ENCODE measurements at places on chromosomes 3 and 15.

DNA sequence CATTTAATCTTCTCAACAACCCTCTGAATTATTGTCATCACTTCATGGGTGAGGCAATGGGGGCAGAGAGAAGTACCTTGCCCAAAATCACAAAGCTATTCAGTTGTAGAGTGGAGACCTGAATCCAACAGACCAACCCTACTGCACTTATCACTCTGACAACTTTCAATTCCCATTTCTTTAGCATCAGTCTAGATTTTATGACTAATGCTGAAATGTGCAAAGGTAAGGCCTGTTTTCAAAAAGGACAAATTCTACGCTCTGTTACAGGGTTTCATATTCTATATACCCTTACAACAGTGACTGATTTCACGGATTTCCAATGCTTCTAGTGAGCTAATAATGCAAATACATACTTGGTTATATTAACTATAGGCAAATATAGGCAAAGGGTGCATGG is 286.0 kb downstream of the ADAMTS17 start:
- no peak for DNase-seq

DNA sequence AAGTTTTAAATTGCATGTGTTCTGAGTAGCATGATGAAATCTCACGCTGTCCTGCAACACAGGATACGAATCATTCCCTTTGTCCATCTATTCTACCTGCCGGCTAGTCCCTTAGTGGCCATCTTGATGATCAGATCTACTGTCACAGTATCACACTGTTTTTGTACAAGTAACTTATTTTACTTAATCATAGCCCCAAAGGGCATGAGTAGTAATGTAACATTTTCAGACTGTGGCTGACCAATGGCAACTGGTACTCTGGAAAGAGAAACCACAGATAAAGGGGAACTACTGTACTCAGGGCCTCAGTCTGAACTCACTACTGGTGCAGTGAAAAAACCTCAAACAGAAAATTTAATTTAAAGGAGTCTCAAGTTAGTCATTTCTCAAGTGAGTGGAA is 127.3 kb upstream of the MRPL3 start:
- no peak for DNase-seq

DNA sequence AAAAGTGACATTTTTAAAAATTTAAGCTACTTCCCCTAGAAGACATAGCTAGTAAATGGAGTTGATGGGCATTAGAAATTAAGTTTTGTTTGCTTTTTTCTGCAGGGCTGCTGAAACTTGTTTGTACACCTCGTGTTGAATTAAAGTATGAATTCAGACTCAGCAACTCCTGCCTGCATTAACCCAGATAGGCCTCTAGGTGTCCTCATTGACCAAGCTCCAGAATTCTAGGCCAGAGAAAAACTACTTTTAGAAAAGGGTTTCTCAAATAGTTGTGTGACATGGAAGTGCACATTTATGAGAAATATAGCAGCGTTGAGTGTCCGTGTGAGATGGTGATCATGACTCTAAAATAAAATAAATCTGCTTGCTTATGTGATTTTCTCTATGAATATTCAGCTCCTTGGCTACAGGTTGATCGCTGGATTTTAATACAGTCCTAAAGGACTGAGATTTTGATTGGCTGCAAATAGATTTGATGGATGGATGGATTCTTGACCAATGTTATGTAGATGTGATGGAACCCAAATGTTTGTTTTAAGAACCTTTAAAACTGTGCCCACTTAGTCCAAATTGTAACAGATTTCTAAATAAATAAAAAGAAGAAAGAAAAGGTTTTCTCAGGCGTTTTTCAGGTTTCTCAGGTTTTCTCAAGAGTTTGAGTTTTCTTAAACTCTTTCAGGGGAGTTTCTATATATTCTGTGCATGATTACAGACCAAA is 39.4 kb upstream of the LMOD3 start:
- DNase-seq, result peak; percentile 52

DNA sequence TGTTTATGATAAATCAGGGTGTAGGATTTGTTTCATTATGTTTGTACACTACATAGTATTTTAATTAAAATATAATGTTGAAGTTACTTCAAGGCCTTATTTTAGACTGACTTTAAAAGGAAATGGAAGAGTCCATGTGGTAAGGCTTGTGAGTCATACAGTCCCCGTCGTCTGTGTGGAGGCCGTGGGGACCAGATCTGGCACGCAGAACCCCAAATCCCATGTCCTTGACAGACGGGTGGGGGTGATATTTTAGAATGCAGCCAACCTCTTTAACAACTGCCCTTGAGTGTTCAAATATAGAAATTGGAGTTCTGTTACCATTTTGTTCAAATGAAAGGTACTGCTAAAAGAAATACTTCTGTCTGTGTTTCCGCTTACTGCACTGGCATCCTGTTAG is 35.8 kb downstream of the ABHD17C start:
- DNase-seq, result no peak

- no peak for DNase-seq
These were observed 53.5 kb downstream of the ANAPC13 start for GRCh38 chr3:134432236-134432635.

DNA sequence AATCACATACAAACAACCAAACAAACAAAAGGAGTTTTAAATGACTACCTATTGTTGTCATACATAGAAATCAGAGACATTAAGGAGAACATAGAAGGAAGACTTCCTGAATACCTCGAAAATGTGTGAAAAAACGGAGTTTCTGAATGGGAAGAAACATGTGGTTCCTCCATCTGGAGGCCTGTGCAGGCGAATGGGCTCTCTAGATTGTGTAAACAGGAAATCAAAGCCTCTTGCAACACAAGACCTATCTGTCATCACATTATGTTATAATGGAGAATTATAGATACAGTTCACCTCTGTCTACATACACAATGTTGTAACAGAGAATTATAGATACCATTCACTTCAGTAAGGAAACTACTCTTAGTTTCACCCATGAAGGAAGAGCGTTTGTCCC is 44.1 kb downstream of the RUBCN start:
- no peak for DNase-seq

- no peak for DNase-seq
These were observed 1.7 kb upstream of the TLR9 start for GRCh38 chr3:52227117-52227516.

- DNase-seq, result no peak
These were observed 102.3 kb upstream of the WDR72 start for GRCh38 chr15:53861792-53862191.
